ENCODE measurements at places on chromosomes 6 and 20.

GRCh38 chr6:166465671-166466087 lies 82.9 kb upstream of the MPC1 start:
- DNase-seq = no peak

DNA sequence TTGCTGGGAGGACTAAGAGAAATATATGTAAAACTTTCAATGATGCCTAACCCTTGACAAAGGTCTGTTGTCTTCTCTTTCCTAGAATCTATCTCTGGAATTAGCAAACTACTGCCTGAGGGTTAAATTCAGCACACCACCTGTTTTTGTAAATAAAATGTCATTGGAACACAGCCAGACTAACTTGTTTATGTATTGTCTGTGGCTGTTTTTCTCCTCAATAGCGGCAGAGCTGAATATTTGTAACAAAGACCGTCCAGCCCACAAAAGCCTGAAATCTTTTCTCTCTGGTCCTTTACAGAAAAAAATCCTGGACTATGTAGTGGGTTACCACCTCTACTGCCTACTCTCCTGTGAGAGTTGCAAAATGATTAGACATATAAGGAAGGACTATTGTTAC lies 33.3 kb upstream of the SYNDIG1 start:
- no peak for DNase-seq

- no peak for DNase-seq
Measured at GRCh38 chr6:79404677-79405076, 132.6 kb downstream of the LCA5 start.

GRCh38 chr6:392441-393390 lies 1.2 kb downstream of the IRF4 start:
- no peak for DNase-seq

DNA sequence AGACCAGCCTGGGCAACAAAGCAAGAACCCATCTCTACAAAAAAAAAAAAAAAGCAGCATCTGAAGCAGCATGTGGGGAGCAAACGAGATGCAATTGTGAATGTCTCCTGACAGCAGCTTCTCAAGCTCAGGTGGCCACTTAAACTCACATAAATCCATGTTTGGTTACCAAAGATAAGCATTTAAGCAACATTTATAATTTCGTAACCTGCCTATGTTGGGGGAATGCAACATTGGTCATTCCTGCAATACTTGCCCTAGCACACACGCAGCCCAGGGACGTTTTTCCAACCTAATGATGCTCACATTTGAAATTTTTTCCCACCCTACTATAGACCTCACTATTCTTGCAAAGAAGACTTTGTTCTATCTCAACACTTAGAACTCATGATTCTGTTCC lies 113.3 kb downstream of the ZFP64 start:
- no peak for DNase-seq

All from fibroblast of skin of left biceps (primary cell).